ENCODE measurements at places on chromosomes 1 and 21. TPM values are rescaled to one million over a fixed set of nuclear protein-coding genes. Genes with fewer than 3 reads are reported as not detected.

Gene CCDC190
- total RNA-seq, result not detected

Gene AZIN2
- 30.3 TPM for total RNA-seq

Gene GJA9
- total RNA-seq, result not detected

Gene AIRE
- total RNA-seq, result under 0.01 TPM

Gene NPHS2
- not detected for total RNA-seq

Gene SLC6A9
- total RNA-seq, result 11.0 TPM

Gene TCHHL1
- not detected for total RNA-seq

Gene OR2L2
- not detected for total RNA-seq

Gene SIPA1L2
- 0.97 TPM for total RNA-seq

Gene CLDN14
- 0.28 TPM for total RNA-seq
